Activated CD4-positive, alpha-beta memory T cell treated with anti-CD3 and anti-CD28 coated beads, Interleukin-2, amount 10 ng/mL, durations not matched to agents 7 days and 5 days (primary cell): ENCODE measurements at places on chromosomes 11 and 22. TPM values are rescaled to one million over a fixed set of nuclear protein-coding genes. Genes with fewer than 3 reads are reported as not detected.

The TXN2 gene
- 73.2 TPM for total RNA-seq

The TRIM51 gene
- total RNA-seq: not detected

The RNF169 gene
- total RNA-seq: 18.6 TPM

The OR9I1 gene
- not detected for total RNA-seq

The RBMXL2 gene
- not detected for total RNA-seq

The MMP11 gene
- 0.28 TPM for total RNA-seq

The ANO9 gene
- 69.2 TPM for total RNA-seq

The KLHDC7B gene
- 8.4 TPM for total RNA-seq

The JAML gene
- total RNA-seq: 103 TPM

The PI4KA gene
- total RNA-seq: 100 TPM

The MRGPRX3 gene
- total RNA-seq: not detected

The GNG3 gene
- total RNA-seq: not detected

The POU2AF2 gene
- total RNA-seq: not detected

The BATF2 gene
- total RNA-seq: 0.30 TPM

The AMBRA1 gene
- total RNA-seq: 34.6 TPM

The MMP12 gene
- total RNA-seq: not detected

The WT1 gene
- not detected for total RNA-seq

The CD3E gene
- total RNA-seq: 653 TPM

The P2RY6 gene
- not detected for total RNA-seq

The BLID gene
- not detected for total RNA-seq

The OR10G8 gene
- total RNA-seq: not detected

The SMIM38 gene
- 0.13 TPM for total RNA-seq

The SLC22A8 gene
- total RNA-seq: not detected

The BIK gene
- 2.6 TPM for total RNA-seq

The PGA5 gene
- not detected for total RNA-seq

The MPPED2 gene
- not detected for total RNA-seq

The GP1BB gene
- total RNA-seq: not detected

The PGA4 gene
- total RNA-seq: not detected

The ADORA2A gene
- 19.7 TPM for total RNA-seq

The OR2AT4 gene
- not detected for total RNA-seq

The MIAT gene
- total RNA-seq: 185 TPM

The GLB1L2 gene
- 2.5 TPM for total RNA-seq

The PARVA gene
- total RNA-seq: 0.18 TPM

The C11orf71 gene
- 7.3 TPM for total RNA-seq

The CASP1 gene
- total RNA-seq: 130 TPM

The TRPC6 gene
- total RNA-seq: not detected

The MRGPRX1 gene
- total RNA-seq: not detected

The TRMU gene
- 66.8 TPM for total RNA-seq

The GGTLC3 gene
- not detected for total RNA-seq

The SCN4B gene
- not detected for total RNA-seq

The C11orf97 gene
- total RNA-seq: not detected

The BCR gene
- total RNA-seq: 63.2 TPM

The CRYAB gene
- not detected for total RNA-seq
